CD4-positive, alpha-beta T cell treated with Interleukin-10 for 1 hour (primary cell): ENCODE measurements at places on chromosomes 16 and 17.

DNA sequence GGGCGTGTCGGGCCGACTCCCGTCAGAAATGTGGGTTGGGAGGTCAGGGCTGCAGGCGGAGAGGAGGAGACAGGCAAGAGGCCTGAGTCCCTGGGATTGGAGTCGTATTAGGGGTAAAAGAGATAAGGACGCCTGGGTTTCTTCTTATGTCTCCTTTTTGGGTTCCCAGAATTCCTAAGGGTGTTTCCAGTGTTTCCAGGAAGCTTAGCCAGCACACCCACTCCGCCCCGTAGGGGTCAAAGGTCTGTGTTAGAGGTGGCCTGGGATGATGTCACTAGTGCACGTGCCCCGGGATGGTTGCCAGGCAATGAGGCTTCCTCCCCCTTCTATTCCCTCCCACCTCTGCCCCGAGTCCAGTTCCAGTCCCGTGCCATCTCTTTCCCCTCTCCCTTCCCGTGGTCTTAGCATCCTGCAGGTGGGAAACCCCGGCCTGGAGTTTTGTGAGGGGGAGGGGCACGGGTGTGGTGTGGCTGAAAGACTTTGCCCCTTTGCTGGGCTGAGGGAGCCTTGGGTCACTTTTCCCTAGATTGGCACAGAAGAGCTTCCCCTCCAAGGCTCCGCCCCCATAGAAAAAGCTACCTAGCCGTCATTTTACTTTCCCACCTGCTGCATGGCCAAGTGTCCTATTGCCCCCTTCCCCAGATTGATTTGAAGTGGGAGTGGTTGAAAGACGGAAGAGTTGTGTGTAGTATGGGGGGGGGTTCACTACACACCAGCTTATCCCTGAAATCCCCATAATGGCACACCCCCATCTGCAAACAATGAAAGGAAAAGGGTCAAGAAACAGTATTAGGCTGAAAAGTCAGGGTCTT, 2.8 kb downstream of the KDM6B start:
- peak; percentile 85 for DNase-seq

DNA sequence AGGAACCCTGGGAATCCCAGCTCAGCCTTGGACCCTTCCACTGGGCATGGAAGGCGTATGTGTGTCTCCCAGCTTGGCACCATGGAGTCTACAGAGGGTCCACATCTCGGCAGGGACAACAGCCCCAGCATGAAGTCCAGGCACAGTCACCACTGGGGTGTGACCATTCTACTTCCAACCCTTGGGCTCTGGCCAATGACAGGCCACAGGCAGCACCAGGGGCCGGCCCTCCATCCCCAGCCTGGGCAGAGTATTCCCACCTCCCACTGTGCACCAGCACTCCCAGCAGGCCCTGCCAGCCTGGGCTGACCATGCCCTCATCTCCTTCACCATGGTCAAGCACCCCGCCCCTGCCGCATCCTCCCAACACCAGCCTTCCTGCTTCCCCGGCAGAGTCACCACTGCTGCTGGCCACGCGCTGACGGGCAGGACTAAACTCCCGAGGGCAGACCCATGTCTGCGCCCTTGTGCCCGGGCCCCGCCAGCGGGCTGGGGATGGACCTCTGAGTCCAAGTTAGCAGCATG, 9.5 kb upstream of the PPP1R27 start:
- DNase-seq, result no peak

DNA sequence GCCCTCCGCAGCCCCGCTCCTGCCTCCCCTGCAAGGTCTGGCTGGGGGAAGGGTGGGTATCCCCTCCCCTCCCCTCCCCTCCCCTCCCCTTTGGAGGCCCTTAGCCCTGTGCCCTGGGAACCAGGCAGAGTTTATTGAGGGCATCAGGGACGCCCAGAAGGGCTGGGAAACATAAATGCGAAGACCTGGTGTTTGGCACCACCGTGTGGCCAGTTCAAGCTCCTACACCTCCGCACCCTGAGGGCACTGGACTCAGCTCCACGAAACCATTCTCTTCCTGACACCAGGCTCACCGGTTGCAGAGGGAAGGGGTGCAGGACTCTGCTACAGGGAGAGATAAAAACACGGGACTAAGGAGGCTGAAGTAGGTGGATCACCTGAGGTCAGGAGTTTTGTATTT, 1.0 kb upstream of the AIPL1 start:
- peak; percentile 68 for DNase-seq

GRCh38 chr16:68273896-68274295, 9.6 kb downstream of the SLC7A6 start:
- no peak for DNase-seq

DNA sequence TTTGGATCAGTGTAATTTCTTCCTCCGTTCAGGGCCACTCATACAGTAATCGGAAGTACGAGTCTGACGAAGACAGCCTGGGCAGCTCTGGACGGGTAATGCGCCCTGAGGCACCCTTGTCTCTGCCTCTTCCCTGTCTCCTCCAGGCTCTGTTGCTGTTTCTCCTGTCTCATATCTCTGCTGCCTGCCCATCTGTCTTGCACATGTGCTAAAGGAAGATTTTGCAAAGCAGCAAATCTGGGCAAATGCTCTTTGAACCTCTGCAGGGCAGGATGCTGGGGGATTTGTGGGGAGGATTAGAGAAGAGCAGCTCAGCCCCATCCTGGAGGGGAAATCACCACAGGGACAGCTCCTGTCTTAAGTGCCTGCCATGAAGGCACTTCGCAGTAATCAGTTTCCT, 32.4 kb upstream of the POLR3E start:
- no peak for DNase-seq

GRCh38 chr16:56295739-56296527, 104.6 kb downstream of the GNAO1 start:
- DNase-seq, result no peak

- no peak for DNase-seq
Observed at GRCh38 chr16:11302977-11303376, 21.8 kb upstream of the PRM1 start.

DNA sequence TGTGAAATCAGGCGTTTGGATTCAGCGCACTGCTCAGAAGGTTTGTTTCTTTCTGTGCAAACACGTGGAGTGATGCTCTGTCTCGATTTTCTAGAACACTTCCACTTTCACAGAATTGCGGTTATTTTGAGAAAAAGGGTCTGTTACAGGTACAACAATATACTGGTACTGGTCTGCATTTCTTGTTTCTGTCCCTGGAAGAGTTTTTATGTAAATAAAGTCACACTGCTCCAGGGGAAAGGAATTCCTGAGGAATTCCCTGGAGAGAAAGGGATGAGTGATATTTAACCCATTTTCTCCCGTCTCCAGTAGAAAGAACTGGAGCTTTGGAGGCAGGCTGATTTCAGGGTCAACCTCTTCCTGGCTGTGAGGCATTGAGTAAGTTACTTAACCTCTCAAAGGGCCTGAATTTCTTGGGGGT, 16.2 kb upstream of the RMI2 start:
- no peak for DNase-seq

DNA sequence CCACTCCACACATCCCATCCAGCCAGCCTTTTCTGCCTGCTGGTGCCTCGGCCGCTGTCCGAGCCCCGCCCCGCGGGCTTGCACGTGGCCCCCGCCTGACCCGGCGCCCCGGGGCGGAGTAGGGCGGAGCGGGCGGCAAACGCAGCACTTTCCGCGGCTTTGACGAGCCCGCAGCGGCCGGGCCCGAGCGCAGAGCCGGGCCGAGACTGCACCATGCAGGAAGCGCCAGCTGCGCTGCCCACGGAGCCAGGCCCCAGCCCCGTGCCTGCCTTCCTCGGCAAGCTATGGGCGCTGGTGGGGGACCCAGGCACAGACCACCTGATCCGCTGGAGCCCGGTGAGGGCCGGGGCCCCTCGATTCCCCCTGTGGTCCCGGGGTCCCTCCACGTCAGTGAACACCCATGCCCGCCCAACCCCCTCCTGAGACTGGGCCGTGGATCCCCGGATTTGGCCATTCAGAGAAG, at the start of gene HSF4:
HSF4 (plus strand) TSS at position 147 of the 463 bp plus-strand sequence; CDS start at position 214, 67 bp downstream.
- DNase-seq, result no peak

DNA sequence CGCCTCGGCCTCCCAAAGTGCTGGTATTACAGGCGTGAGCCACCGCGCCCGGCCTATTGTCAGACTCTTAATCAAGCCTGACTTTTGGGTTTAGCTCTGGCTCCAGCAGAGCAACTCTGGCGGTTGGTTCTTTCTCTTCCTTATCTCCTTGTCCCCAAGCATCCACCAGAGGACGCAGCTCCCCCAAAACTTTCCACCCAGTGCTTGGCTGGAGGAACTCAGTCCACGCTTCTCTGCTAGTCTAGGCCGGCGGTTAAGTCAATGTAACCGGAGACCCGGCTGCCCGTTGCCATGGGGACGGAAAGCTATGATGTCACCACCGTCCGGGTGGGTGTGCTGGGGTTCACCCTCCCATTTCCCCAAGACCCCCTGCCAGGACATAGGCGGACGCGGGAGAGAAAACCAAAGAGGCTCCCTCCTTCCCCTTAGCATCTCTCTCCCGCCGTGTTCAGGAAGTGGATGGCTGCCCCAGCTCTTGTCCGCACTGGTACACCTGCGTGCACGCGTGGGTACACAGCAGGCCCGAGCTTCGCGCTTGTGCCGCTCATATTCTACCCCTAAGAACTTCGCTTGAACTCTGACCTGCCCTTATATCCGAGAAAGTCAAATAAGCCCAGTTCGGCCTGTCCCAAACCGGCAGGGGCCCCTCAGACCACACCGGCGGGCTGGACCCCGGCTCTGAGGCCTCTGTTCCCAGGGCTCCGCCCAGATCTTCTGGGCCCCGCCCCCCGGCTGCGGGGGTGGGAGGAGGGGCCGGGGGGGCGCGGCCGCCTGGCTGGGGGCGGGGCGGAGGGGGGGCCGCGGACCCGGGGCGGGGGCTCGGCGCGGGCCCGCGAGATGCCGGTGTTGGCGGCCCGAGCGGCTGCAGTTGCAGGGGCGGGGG, at the start of gene RND2:
RND2 (plus strand) TSS at position 825 of the 883 bp plus-strand sequence. CDS start 117 bp downstream, outside the sequence.
- DNase-seq, result peak; percentile 88

DNA sequence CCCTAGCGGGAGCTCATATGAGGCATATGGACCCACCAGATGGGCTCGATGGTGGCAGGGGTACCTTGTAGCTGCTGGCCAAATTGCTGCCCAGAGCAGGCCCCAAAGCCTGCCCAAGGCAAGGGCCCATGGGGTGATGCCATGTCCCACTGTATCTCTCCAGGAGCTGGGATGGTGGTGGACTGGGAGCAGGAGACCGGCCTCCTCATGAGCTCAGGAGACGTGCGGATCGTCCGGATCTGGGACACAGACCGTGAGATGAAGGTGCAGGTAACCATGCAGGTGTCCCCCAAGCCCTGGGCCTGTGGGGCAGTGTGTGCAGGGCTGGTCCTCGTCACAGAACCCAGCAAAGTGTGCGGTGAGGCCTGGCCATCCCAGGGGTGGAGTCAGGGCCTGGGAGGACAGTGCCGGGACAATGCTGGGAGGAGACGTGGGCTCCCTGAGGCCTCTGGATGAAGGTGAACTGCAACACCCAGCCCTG, 34.1 kb upstream of the CHMP6 start:
- no peak for DNase-seq

- no peak for DNase-seq
Observed at GRCh38 chr17:7903154-7904103, 12.7 kb downstream of the RNF227 start.

- no peak for DNase-seq
Observed at GRCh38 chr16:85678821-85679220, 9.9 kb downstream of the GINS2 start.

DNA sequence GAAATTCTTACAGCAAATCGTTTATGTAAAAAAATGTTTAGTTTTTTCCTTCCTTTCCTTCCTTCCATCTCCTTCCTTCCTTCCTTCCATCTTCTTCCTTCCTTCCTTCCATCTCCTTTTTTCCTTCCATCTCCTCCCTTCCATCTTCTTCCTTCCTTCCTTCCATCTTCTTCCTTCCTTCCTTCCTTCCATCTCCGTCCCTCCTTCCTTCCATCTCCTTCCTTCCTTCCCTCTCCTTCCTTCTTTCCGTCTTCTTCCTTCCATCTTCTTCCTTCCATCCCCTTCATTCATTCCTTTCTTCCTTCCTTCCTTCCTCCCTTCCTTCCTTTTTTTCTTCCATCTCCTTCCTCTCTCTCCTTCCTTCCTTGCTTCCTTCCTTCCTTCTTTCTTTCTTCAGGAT, 22.7 kb downstream of the MYOCD start:
- DNase-seq, result no peak

DNA sequence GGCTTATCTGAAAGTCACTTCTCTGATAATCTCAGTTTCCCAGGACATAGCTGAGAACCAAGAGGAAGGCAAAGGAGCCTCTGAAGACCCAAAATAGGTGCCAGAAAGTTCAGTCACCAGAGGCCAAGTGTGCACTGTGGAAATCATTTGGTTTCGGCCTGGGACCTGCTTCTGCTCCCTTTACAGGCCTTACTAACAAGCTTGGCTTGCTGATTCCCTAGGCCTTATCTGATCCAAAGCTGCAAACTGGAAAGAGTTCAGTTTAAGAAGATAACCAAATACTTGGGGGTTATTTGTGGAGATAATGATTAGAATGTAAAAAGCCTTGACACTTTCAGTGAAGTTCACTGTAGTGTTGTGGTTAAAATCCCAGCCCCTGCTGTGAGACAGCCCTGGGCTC, 17.0 kb downstream of the ITGA3 start:
- no peak for DNase-seq

DNA sequence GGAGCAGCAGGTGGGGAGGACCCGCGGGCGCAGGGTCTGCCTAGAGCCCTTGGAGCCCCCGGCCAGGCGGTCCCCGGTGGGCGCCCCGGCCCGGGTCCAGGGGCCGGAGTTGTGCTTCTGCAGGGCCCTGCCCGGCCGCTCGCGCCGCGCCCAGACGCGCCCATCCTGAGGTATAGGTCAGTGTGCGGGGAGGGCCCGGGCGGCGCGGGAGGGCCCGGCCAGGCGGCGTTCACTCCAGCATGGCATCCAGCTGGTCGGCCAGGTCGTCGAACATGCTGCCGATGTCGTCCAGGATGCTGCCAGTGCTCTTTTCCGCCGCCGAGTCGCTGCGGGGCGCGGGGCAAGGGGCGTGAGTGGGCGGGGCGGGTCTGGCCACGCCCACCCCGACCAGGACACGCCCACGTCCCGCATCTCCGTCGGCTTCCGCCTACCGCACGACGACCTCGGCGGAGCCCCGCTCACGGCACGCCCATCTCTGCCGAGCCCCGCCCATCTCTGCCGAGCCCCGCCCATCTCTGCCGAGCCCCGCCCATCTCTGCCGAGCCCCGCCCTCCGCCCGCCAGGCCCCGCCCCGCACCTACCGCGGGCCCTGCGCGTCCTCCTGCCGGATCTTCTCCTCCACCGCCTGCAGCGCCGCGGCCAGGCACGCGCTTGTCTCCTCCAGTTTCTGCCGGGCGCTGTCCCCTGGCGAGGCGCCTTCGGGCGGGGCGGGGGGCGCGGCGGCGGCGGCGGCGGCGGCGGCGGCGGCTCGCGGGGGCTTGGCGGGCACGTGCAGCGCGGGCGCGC, 17.9 kb downstream of the CASKIN1 start:
- DNase-seq, result peak; percentile 51

GRCh38 chr17:9958586-9959281, 53.7 kb upstream of the RCVRN start:
- DNase-seq, result peak; percentile 6

DNA sequence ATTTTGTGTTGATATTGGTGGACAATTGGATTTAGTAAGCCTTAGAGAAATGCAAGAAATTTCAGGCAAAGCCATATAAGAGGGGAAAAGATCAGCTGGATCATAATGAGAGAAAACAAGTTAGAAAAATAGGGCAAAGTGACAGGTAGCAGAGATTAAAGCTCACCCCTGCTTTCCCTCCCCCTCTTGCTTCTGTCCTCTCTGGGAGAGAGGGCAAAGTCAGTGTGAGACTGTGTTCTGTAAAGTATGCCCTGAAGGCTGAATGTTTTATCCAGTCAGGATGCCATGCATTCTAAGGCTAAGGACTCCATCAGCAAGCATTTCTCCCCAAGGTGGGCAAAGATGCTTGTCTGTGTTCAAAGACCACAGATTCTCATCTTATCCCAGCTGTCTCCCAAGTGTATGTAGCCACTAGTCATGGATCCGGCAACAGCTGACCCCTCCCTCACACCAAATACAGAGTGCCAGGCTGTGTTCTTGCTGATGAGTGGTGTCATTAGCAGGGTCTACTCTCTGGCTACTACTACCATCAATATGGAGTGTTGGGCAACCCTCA, 136.2 kb upstream of the DNAH9 start:
- no peak for DNase-seq
